ENCODE measurements at places on chromosomes 7 and 10. TPM values are rescaled to one million over a fixed set of nuclear protein-coding genes. Genes with fewer than 3 reads are reported as not detected.

SPDYE9 gene
- not detected for total RNA-seq

MYH16 gene
- not detected for total RNA-seq

ANKRD61 gene
- not detected for total RNA-seq

LIPJ gene
- total RNA-seq: not detected

CNPY4 gene
- 30.0 TPM for total RNA-seq

CYP3A7 gene
- not detected for total RNA-seq

EGR2 gene
- not detected for total RNA-seq

CAV2 gene
- total RNA-seq: not detected

Measured in G401 (cell line).